Activated naive CD8-positive, alpha-beta T cell treated with anti-CD3 and anti-CD28 coated beads, Interleukin-2, amount 10 ng/mL, durations not matched to agents 7 days and 5 days (primary cell): ENCODE measurements at places on chromosomes 4 and X. TPM values are rescaled to one million over a fixed set of nuclear protein-coding genes. Genes with fewer than 3 reads are reported as not detected.

DNA sequence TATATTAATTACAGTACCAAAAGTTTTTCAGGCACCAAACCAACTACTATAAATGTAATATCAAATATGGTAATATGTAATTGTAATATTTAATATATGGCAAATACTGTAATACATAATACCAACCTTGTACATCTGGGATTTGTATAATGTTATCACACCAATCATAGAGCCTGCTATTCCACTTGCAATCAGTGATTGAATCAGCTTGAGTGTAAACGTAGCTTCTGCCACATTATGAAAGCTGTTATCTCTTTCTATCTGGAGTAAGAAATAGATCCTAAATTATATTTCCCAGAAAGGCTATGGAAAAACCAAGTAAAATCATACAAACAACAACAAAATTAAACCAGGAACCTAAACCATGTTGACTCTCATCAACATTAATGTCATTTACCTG, 24.7 kb upstream of the NEUROG2 start:
- H3K27ac ChIP-seq: no peak overlapping the region
- no peak for DNase-seq
- peaks cover 11% of the 10 kb centered on the region for H3K36me3 ChIP-seq
- no peak overlapping the region for H3K4me3 ChIP-seq

- H3K27ac ChIP-seq: no peak overlapping the region
- no peak for DNase-seq
- H3K36me3 ChIP-seq: peaks cover 2% of the 10 kb centered on the region
- peaks cover 12% of the 10 kb centered on the region for H3K4me1 ChIP-seq
- H3K4me3 ChIP-seq: peak overlapping the region; percentile 41
- H3K27me3 ChIP-seq: peaks cover 6% of the 10 kb centered on the region
Measured at GRCh38 chr4:122508083-122508482, 51.6 kb upstream of the IL2 start.

DNA sequence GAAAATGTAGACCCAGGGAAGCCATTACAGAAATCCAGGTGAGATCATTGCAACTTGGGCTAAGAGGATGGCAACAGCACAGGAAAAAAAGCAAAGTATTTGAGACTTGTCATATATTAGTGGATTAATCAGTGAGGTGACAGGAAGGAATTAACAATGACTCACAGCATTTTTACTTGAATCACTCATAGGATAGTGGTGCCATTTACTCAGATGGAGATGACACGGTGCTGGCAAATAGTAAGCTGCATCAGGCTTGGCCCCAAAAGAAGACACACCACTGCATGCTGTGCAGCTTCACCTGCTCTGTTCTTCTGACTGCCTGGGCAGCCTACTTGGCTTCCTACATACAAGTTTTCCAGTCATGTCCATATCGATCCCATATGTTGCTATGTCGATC, 144.8 kb downstream of the FRYL start:
- H3K4me3 ChIP-seq: no peak overlapping the region
- no peaks in the 10 kb centered on the region for H3K27me3 ChIP-seq
- H3K27ac ChIP-seq: no peak overlapping the region
- peaks cover 5% of the 10 kb centered on the region for H3K4me1 ChIP-seq
- peaks cover 12% of the 10 kb centered on the region for H3K36me3 ChIP-seq
- DNase-seq: no peak

DNA sequence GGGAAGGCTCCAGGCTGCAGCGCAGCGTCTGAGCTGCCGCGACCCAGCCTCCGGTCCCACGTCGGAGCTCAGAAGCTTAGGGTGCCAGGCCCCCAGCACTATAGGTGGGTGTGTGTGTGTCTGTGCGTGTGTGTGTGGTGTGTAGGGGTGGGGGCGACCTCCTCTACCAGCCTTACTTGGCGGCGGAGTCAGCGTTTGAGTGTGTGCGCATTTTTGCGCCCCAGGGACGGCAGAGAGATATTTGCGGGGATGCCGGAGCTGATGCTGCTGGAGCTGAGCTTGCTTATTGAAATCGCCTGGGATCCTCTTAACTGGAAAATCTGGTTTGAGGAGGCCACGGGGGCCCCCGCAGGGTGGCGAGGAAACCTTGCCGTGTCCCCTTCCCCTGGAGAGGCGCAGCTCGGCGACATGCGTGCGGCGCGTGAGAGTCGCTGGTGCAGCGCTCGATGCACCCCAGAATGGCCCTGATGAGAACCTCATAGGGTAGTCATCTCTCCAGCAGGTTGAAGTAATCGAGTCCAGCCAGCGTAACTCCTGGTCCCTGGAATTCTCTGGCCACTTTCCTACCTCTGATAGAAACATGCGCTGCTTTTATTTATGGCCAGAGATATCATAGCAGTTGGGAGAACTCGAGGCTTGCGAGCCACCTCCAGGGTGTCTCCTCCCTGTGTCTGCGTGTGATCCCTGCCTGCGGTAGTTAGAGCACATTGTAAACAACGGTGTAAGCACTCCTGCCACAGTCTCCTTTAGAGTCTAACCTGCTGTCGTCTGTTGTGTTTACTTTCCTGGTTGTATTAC, 2.7 kb downstream of the ADGRL3 start:
- H3K4me1 ChIP-seq: peaks cover 2% of the 10 kb centered on the region
- H3K36me3 ChIP-seq: no peaks in the 10 kb centered on the region
- H3K27ac ChIP-seq: no peak overlapping the region

Gene PF4V1
- not detected for total RNA-seq

GRCh38 chrX:153902385-153902784, 2.1 kb upstream of the AVPR2 start:
- peaks cover 8% of the 10 kb centered on the region for H3K27me3 ChIP-seq
- H3K36me3 ChIP-seq: no peaks in the 10 kb centered on the region
- no peak overlapping the region for H3K4me3 ChIP-seq
- H3K27ac ChIP-seq: no peak overlapping the region
- H3K4me1 ChIP-seq: peaks cover 29% of the 10 kb centered on the region
- no peak for DNase-seq

GRCh38 chr4:128463006-128463405, 175.4 kb upstream of the PGRMC2 start:
- no peak for DNase-seq
- no peak overlapping the region for H3K27ac ChIP-seq
- H3K36me3 ChIP-seq: no peaks in the 10 kb centered on the region
- no peak overlapping the region for H3K4me3 ChIP-seq

GRCh38 chr4:20870436-20870835, 170.2 kb downstream of the PACRGL start:
- H3K27ac ChIP-seq: no peak overlapping the region
- no peak overlapping the region for H3K4me3 ChIP-seq
- H3K27me3 ChIP-seq: no peaks in the 10 kb centered on the region
- DNase-seq: no peak
- H3K4me1 ChIP-seq: peaks cover 11% of the 10 kb centered on the region

DNA sequence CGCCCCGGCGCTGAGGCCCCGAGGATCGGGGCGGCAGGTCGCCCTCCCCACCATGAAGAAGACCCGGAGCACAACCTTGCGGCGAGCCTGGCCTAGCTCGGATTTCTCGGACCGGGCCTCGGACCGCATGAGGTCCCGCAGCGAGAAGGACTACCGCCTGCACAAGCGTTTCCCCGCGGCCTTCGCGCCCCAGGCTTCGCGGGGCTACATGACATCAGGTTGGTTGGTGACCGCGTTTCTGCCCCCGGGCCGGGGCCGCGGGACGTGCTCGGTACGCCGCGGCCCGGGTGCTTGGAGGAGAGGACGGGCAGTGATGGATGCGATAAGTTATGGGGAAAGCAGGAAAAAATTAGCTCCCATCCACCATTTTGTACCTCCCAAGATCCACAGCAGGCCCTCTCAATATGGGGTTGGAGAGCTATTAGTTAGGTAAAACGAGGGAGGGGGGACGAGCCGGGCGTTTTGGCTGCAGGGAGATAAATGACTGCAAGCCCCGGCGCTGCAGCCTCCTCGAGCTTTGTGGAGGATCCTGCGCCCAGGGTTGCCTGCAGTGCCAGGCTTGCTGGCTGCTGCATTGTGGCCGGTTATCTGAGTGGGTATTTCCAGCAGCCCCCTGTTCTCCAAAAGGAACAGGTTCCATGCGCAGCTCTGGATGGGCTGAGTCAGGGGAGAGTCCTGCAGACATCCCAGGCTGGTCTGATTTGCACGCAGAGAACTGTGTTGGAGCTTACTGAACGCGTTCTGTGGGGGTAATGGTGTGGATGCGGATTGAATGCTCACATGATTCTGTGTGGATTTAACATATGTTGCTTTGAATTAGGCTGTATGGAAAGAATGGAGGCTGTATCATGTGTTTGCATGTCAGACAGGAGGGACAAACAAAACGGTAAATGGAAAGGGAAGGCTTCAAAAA, 1.9 kb downstream of the STOX2 start:
- H3K4me3 ChIP-seq: no peak overlapping the region
- H3K4me1 ChIP-seq: no peaks in the 10 kb centered on the region
- no peaks in the 10 kb centered on the region for H3K36me3 ChIP-seq

GRCh38 chr4:53422367-53422766, 44.9 kb downstream of the FIP1L1 start:
- peaks cover 4% of the 10 kb centered on the region for H3K4me1 ChIP-seq
- no peak for DNase-seq
- no peak overlapping the region for H3K4me3 ChIP-seq
- peaks cover 12% of the 10 kb centered on the region for H3K36me3 ChIP-seq
- no peaks in the 10 kb centered on the region for H3K27me3 ChIP-seq
- no peak overlapping the region for H3K27ac ChIP-seq

- no peak overlapping the region for H3K27ac ChIP-seq
- no peak overlapping the region for H3K4me3 ChIP-seq
- H3K4me1 ChIP-seq: no peaks in the 10 kb centered on the region
- H3K36me3 ChIP-seq: no peaks in the 10 kb centered on the region
- H3K27me3 ChIP-seq: no peaks in the 10 kb centered on the region
Measured at GRCh38 chrX:39930786-39931528, 166.8 kb downstream of the BCOR start.

GRCh38 chr4:16023776-16024408, 59.9 kb downstream of the PROM1 start:
- H3K27ac ChIP-seq: no peak overlapping the region
- no peak for DNase-seq
- no peaks in the 10 kb centered on the region for H3K4me1 ChIP-seq
- no peaks in the 10 kb centered on the region for H3K36me3 ChIP-seq

Gene IL13RA1
- 0.69 TPM for total RNA-seq
